Naive thymus-derived CD4-positive, alpha-beta T cell (primary cell): ENCODE measurements at places on chromosomes 13 and 19. TPM values are rescaled to one million over a fixed set of nuclear protein-coding genes. Genes with fewer than 3 reads are reported as not detected.

The COMP gene
- polyA plus RNA-seq: not detected

The ZNF586 gene
- 31.8 TPM for polyA plus RNA-seq

The WDR62 gene
- polyA plus RNA-seq: 0.33 TPM

The THSD1 gene
- polyA plus RNA-seq: 0.12 TPM

The AKAP8L gene
- polyA plus RNA-seq: 92.9 TPM

The ZNF726 gene
- 2.1 TPM for polyA plus RNA-seq

The CBY2 gene
- polyA plus RNA-seq: 0.40 TPM

The FXYD7 gene
- polyA plus RNA-seq: 2.6 TPM

The NECTIN2 gene
- polyA plus RNA-seq: not detected

The LGALS4 gene
- polyA plus RNA-seq: 0.13 TPM

The OR10H1 gene
- not detected for polyA plus RNA-seq

The WTIP gene
- not detected for polyA plus RNA-seq

The NLRP9 gene
- polyA plus RNA-seq: not detected

The ZNF805 gene
- 3.9 TPM for polyA plus RNA-seq

- H3K27ac ChIP-seq: no peak overlapping the region
- H3K4me3 ChIP-seq: no peak overlapping the region
- H3K4me1 ChIP-seq: no peaks in the 10 kb centered on the region
These were observed 378.0 kb downstream of the DNAJC15 start for GRCh38 chr13:43401361-43401760.

DNA sequence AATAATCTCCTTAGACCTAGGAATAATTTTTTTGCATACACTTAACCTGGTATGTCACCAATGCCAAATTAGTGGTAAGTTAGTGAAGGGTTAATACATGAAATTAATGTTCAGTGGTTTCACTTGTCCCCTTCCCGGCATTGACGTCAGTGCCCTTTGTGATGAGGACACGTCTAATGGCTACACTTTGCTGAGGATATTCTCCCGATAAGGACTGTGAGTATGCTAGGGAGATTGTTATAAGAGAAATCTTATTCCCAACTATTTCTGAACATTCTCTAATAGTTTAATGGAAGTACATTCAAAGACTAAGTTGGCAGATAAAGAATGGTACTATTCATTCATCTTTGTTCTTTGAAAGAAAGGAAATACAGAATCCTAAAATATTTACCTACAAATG lies 102.4 kb downstream of the TNFRSF19 start:
- H3K36me3 ChIP-seq: no peaks in the 10 kb centered on the region
- H3K27ac ChIP-seq: no peak overlapping the region
- no peak for DNase-seq
- H3K27me3 ChIP-seq: no peaks in the 10 kb centered on the region

GRCh38 chr13:87333599-87333998 lies 337.6 kb upstream of the SLITRK5 start:
- H3K4me1 ChIP-seq: no peaks in the 10 kb centered on the region
- H3K4me3 ChIP-seq: no peak overlapping the region
- no peak overlapping the region for H3K27ac ChIP-seq
- no peak for DNase-seq
- no peaks in the 10 kb centered on the region for H3K36me3 ChIP-seq
- no peaks in the 10 kb centered on the region for H3K27me3 ChIP-seq

DNA sequence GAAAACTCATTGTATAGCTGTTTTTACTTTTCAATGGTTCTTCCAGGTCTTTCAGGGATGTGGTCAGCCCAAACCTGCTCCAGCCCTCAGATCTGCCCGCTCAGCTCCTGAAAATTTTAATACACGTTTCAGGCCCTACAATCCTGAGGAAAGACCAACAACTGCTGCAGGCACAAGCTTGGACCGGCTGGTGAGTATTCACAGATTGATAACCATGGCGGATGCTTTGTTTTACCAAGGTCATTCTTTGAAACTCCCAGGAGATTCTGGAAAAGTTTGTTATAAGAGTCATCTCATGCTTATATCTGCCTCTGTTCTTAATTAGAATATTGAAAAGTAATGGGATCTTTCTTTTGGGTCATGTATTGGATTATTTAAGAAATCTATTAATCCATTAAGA lies 173.5 kb downstream of the DCT start:
- no peaks in the 10 kb centered on the region for H3K4me1 ChIP-seq
- no peaks in the 10 kb centered on the region for H3K36me3 ChIP-seq
- no peak for DNase-seq
- no peak overlapping the region for H3K27ac ChIP-seq
- H3K4me3 ChIP-seq: no peak overlapping the region

DNA sequence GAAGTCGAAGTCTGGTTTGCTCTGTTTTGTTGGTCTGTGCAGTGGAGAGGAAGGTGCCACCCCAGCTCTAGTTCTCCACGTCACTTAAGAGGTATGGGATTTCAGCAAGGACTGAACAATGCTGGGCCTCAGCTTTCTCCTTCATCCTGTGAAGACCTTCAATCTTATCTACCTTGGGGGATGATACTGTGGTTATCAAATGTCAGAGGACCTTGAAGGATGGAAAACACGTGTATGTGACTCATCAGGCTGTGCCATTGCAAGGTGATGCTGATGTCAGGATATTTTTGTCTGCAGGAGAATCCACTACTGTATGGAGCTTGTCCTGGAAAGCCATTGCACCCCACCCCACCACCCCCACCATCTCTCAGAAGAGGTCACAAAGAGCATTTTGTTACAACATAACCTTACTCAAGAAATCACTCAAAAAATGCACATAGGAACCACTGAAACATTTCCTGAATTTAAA lies 81.4 kb upstream of the UQCRFS1 start:
- no peak for DNase-seq

DNA sequence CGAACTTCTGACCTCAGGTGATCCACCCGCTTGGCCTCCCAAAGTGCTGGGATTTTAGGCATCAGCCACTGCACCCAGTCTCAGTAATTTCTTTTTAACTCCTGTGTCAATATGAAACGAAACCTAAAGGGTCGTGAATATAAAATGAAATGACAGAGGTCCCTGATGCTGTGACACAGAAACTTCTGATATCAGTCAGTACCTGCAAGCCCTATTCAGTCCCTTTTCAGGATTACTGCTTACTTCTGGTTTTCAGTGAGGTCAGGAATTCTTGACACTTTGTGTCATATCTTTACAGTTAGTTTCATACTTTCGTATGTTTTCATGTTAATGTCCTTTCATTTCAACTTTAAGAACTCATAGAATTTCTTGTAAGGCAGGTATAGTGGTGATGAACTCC lies 58.7 kb downstream of the RNF17 start:
- no peaks in the 10 kb centered on the region for H3K4me1 ChIP-seq
- H3K27ac ChIP-seq: no peak overlapping the region
- H3K27me3 ChIP-seq: peaks cover 3% of the 10 kb centered on the region
- no peak overlapping the region for H3K4me3 ChIP-seq
- no peak for DNase-seq

- no peak for DNase-seq
- peaks cover 15% of the 10 kb centered on the region for H3K36me3 ChIP-seq
- H3K4me3 ChIP-seq: peak overlapping the region; percentile 97
- H3K27me3 ChIP-seq: no peaks in the 10 kb centered on the region
- H3K27ac ChIP-seq: peak overlapping the region; percentile 99
These were observed 2.9 kb downstream of the RPS11 start for GRCh38 chr19:49499030-49499670.

- no peak for DNase-seq
- H3K27me3 ChIP-seq: no peaks in the 10 kb centered on the region
- no peak overlapping the region for H3K4me3 ChIP-seq
- H3K27ac ChIP-seq: no peak overlapping the region
These were observed 65.0 kb downstream of the MTUS2 start for GRCh38 chr13:28885181-28885580.

DNA sequence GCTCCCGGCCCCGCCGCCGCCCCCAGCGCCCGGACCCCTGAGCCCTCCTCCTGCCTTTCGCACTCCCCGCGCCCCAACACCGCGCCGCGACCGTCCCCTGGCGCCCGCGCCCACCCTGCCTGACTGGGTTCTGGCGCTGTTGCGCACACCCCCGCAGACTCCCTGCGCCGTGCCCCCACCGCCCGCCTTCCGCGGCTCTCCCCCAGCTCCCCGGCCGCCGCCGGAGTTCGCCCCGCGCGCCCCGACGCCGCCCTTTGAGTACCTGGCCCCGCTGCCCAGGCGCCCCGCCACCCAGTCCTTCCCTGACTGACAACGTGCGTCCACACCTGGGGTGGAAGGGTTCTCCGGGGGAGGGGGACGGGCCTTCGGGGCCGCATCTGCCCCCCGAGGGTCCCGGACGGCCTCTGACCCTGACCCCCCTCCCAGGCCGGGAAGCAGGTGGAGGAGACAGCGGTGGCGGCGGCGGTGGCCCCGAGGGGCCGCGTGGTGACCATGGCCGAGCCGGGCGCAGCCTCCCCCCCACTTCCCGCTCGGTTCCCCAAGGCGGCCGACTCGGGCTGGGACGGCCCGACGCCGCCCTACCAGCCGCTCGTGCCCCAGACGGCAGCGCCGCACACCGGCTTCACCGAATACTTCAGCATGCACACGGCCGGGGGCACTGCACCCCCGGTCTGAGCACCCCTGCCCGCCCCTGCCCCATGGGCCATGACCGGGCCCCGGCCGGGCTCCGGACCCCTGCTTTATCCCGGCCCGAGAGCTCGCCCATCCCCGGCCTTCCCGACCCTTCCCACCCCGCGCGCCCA lies 1.4 kb upstream of the MEGF8 start:
- peaks cover 6% of the 10 kb centered on the region for H3K4me1 ChIP-seq
- no peaks in the 10 kb centered on the region for H3K27me3 ChIP-seq
- H3K4me3 ChIP-seq: no peak overlapping the region
- H3K27ac ChIP-seq: no peak overlapping the region
- no peaks in the 10 kb centered on the region for H3K36me3 ChIP-seq

- DNase-seq: no peak
- peak overlapping the region; percentile 78 for H3K27ac ChIP-seq
- no peaks in the 10 kb centered on the region for H3K27me3 ChIP-seq
- H3K36me3 ChIP-seq: no peaks in the 10 kb centered on the region
- H3K4me1 ChIP-seq: peaks cover 17% of the 10 kb centered on the region
These were observed 104.4 kb downstream of the TM9SF2 start for GRCh38 chr13:99605420-99606323.

DNA sequence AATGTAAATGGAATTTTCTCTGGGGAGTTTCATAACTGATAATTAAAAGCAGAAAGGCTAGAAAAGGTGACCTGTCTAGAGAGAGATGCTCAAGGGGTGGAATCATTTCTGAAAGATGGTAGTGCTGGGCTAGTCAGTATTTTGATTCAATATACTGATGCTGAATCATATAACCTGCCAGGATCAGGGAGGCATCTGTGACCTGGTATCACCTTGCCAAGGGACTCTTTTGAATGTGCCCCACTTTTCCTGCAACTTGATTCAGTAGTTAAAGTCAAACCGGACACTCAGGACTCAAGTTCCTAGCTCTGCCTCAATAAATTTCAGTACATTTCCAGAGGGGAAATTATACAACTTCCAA lies 15.8 kb downstream of the LCP1 start:
- peak overlapping the region; percentile 15 for H3K4me3 ChIP-seq
- DNase-seq: no peak
- H3K4me1 ChIP-seq: peaks cover 79% of the 10 kb centered on the region
- H3K27me3 ChIP-seq: no peaks in the 10 kb centered on the region
- H3K36me3 ChIP-seq: no peaks in the 10 kb centered on the region

GRCh38 chr13:40273253-40274025 lies 393.0 kb downstream of the FOXO1 start:
- no peak overlapping the region for H3K27ac ChIP-seq
- no peaks in the 10 kb centered on the region for H3K27me3 ChIP-seq
- no peaks in the 10 kb centered on the region for H3K36me3 ChIP-seq
- peaks cover 4% of the 10 kb centered on the region for H3K4me1 ChIP-seq
- DNase-seq: no peak

DNA sequence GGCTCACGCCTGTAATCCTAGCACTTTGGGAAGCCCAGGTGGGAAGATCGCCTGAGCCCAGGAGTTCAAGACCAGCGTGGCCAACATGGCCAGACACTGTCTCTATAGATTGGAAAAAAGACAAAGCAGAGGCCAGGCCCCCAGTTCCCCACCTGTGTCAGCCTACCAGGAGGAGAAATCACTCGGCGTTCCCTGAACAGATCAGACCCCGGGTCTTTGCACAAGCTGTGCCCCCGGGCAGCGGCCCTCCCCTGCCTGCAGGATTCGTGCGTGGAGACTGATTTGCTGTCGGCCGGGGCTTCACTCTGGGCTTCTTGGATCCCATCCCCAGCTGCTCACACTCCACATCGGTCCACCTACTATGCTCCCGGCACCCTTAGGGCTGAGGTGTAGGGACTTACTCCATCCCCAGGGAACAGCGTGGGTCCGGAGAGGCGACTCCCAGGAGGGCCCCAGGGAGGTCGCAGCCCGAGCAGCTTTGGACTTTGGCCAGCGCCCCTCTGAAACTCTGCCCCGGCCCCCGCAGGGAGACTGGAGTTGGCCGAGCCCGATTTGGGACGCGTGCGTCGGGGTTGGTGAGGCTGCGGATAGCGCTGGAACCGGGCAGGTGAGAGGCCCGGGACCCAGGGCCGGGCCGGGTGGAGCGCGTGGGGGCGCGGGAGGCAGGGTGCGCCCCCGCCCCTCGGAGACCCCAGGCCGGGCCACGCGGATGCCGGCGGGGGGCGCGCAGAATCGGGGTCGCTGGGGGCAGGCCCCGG lies 515 bp upstream of the EFNA2 start:
- no peak for DNase-seq
- no peaks in the 10 kb centered on the region for H3K27me3 ChIP-seq
- H3K36me3 ChIP-seq: peaks cover under 1% of the 10 kb centered on the region
- no peak overlapping the region for H3K4me3 ChIP-seq
- no peak overlapping the region for H3K27ac ChIP-seq

DNA sequence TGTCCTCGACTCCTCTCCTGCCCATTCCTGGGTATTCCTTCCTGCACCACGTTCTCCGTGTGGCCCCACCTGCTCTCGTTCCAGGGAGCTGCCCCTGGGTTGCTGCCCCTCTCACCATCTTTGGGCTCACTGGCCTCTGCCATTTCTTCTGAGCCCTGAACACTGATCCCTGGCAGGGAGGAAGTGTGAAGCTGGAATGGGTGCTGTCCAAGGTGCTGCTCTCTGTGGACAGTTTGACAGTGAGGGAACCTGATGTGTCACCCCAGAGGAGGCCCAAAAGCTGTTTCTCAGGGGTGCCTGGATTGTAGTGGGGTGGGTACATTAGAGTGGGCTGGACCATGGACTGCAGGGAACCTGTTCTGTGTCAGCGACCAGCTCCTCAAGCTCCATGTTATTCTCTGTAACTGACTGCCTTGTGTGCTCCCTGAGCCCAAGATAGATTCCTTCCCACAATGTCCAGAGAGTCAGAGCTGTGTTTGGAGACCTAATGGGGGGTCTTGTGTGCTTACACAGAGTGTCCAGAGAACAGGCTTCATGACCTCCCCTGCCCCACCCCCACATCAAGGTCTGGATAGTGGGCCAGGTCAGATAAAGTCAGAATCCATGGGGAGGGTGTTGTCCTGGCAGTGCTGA lies 7.2 kb upstream of the CEACAM8 start:
- no peak overlapping the region for H3K4me3 ChIP-seq
- no peak overlapping the region for H3K27ac ChIP-seq
- no peaks in the 10 kb centered on the region for H3K36me3 ChIP-seq
- no peaks in the 10 kb centered on the region for H3K4me1 ChIP-seq

DNA sequence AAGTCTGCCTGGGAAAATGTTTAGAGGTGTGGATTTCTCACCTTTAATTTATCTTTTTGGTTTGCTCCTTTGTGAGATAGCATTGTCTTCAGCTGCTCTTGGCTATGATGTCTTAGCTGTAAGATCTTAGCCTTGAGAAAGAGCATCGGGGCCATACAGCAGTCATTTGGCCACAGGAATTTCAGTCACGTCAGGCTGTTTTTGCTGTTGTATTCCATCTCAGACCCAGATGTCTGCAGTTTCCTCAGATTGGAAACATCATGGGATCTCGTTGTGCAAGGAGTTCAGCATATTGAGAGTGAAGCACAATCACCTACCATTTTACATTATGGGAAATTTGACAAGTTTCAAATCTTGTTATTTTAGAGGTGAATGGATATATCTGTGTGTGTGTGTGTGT lies 89.3 kb upstream of the C1QTNF9B start:
- no peak overlapping the region for H3K4me3 ChIP-seq
- no peaks in the 10 kb centered on the region for H3K4me1 ChIP-seq
- no peak overlapping the region for H3K27ac ChIP-seq
- DNase-seq: no peak
- no peaks in the 10 kb centered on the region for H3K27me3 ChIP-seq
- H3K36me3 ChIP-seq: no peaks in the 10 kb centered on the region
